ENCODE measurements at places on chromosomes 5 and 9.
A peak's percentile ranks its signal among the peaks of the same experiment; 100 is the strongest.

- H3K4me3 ChIP-seq: no peak overlapping the region
- no peaks in the 10 kb centered on the region for H3K27me3 ChIP-seq
- H3K36me3 ChIP-seq: peaks cover 2% of the 10 kb centered on the region
- no peak overlapping the region for H3K27ac ChIP-seq
- DNase-seq: no peak
Observed at GRCh38 chr5:130976493-130976892, 188.6 kb downstream of the HINT1 start.

DNA sequence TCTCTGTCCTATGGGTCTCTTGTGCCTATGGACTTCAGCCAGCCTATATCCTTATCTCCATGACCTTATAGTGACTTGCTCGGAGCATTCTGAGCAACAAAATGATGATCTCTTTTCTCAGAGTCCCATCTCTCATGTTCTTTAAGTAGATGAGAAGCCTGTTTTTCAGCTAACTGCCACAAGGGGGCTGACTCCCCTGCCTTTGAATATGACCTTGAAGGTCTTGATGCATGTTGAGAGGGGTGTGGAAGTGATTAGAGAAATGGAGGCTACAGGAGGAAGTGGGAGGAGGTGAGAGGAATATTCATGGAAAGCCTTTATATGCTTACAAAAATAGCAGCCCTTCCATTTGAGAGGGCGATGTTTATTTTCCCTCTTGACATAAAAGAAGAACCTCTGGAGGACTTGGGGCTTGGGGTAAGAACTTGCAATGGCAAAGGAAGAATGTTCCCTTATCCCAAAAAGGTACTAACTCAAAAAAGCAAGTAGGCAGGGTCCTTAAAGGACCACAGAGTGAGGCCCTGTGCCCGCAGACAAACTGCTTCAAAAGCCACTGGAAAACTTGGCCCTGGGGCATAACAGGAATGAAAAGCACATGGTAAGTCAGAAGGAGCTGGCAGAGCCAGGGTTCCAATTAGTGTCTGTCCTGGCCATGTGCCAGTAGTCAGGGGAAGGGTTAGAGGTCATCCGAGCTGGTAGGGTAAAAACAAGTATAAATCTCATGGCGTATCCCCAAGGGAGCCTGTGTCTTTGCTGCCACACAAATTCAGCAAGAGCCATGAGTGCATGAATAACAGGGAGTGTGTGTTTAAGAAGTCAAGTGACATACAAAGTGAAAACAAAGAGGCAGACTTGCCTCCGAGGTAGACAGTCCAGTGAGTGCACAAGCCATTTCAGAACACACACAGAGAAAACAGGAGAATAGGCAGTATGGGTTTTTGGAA lies 39.1 kb downstream of the FGD3 start:
- H3K4me1 ChIP-seq: peaks cover 83% of the 10 kb centered on the region
- peaks cover 4% of the 10 kb centered on the region for H3K36me3 ChIP-seq
- no peak for DNase-seq

GRCh38 chr5:36060420-36060887 lies 6.2 kb downstream of the UGT3A2 start:
- no peak overlapping the region for H3K4me3 ChIP-seq
- peaks cover 9% of the 10 kb centered on the region for H3K27me3 ChIP-seq
- no peak overlapping the region for H3K27ac ChIP-seq
- DNase-seq: no peak
- H3K36me3 ChIP-seq: no peaks in the 10 kb centered on the region

- no peaks in the 10 kb centered on the region for H3K27me3 ChIP-seq
- H3K4me1 ChIP-seq: no peaks in the 10 kb centered on the region
- no peak overlapping the region for H3K27ac ChIP-seq
- no peak for DNase-seq
Observed at GRCh38 chr9:115649991-115650472, 503.6 kb upstream of the PAPPA start.

- no peak overlapping the region for H3K27ac ChIP-seq
- H3K36me3 ChIP-seq: no peaks in the 10 kb centered on the region
Observed at GRCh38 chr9:86079865-86080469, 19.4 kb downstream of the GOLM1 start.

GRCh38 chr9:135888766-135889394 lies 18.5 kb downstream of the CAMSAP1 start:
- H3K27ac ChIP-seq: peak overlapping the region; percentile 53
- peaks cover 53% of the 10 kb centered on the region for H3K4me1 ChIP-seq
- no peaks in the 10 kb centered on the region for H3K27me3 ChIP-seq
- no peak overlapping the region for H3K4me3 ChIP-seq
- no peaks in the 10 kb centered on the region for H3K36me3 ChIP-seq
- no peak for DNase-seq

- no peak overlapping the region for H3K27ac ChIP-seq
- no peak overlapping the region for H3K4me3 ChIP-seq
Observed at GRCh38 chr5:26681861-26682260, 356.5 kb downstream of the CDH9 start.

DNA sequence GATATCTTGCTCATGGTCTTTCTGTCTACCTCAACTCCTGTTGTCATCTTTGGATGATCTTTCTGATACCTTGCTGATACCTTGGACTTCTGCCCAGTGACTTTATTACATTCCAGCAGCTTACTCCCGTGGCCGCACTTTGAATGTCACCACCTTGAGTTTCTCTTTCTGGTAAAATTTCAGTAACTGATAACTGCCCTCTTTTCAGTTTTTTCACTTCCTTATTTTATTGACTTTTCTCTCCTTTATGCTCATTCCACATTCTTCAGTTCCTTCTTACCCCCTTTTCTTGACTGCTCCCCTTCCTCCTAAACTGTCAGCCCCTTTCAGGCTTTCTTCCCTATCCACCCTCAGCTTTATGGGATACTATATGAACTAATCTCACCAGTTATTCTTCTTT lies 7.0 kb upstream of the FBXO4 start:
- no peak overlapping the region for H3K4me3 ChIP-seq
- peaks cover 6% of the 10 kb centered on the region for H3K4me1 ChIP-seq
- no peak for DNase-seq
- H3K27me3 ChIP-seq: no peaks in the 10 kb centered on the region
- peak overlapping the region; percentile 12 for H3K27ac ChIP-seq
- peaks cover 8% of the 10 kb centered on the region for H3K36me3 ChIP-seq

DNA sequence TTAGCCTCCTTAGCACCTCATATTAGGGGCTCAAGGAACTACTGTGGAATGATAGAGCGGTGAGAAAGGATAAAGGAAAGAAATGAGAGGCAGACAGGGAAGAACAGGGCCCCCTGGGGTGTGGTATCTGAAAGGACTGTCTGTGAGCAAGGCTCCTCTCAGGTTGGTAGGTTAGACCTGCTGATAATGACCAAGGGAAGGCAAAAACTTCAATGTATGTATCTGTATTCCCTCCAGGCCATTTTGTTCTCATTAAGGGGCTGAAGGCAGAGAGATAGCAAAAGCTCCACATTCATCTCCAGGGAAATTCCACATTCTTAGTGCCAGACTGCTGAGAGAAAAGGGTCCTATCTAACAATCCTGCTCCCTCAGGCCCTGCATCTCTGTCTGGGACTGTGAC lies 28.6 kb downstream of the TRIM32 start:
- H3K27ac ChIP-seq: no peak overlapping the region
- no peaks in the 10 kb centered on the region for H3K36me3 ChIP-seq
- H3K27me3 ChIP-seq: peaks cover 7% of the 10 kb centered on the region
- H3K4me3 ChIP-seq: no peak overlapping the region
- H3K4me1 ChIP-seq: no peaks in the 10 kb centered on the region

DNA sequence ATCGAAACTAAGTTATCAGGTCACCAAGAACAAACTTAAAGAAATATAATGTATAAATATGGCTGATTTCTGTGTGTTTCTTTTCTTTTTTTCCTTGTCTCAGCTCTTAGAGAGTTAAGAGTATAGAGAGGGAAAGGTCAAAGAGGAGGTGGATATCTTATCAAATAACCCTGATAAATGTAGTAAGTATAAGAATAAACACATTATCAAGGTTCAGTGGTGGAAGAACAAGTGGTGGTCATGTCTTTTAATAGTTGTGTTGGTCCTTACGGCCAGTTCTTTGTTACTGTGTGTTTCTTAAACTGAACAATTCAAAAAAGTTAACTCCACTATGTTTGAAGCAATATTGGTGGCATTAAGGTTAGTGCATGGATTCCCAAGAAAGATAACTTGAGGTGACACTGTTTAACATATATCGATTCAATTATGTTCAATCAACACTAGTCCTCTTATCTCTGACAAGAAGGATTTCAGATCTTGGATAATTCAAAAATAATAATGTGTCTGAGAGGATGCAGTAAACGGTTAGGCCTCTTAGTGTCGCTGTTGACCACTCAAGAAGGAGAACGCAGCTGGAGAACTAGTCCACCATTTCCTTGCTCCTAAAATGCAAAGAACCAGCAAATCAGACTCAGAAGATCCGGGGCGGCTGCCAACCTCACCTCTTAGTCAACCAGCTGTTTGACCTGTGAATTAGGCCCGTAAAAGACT lies at the start of gene PCDHGA3:
PCDHGA3 (plus strand) TSS at position 588 of the 711 bp plus-strand sequence. CDS start 205 bp downstream, outside the sequence.
- peaks cover 64% of the 10 kb centered on the region for H3K27me3 ChIP-seq
- H3K36me3 ChIP-seq: peaks cover 66% of the 10 kb centered on the region
- no peaks in the 10 kb centered on the region for H3K4me1 ChIP-seq
- no peak for DNase-seq

DNA sequence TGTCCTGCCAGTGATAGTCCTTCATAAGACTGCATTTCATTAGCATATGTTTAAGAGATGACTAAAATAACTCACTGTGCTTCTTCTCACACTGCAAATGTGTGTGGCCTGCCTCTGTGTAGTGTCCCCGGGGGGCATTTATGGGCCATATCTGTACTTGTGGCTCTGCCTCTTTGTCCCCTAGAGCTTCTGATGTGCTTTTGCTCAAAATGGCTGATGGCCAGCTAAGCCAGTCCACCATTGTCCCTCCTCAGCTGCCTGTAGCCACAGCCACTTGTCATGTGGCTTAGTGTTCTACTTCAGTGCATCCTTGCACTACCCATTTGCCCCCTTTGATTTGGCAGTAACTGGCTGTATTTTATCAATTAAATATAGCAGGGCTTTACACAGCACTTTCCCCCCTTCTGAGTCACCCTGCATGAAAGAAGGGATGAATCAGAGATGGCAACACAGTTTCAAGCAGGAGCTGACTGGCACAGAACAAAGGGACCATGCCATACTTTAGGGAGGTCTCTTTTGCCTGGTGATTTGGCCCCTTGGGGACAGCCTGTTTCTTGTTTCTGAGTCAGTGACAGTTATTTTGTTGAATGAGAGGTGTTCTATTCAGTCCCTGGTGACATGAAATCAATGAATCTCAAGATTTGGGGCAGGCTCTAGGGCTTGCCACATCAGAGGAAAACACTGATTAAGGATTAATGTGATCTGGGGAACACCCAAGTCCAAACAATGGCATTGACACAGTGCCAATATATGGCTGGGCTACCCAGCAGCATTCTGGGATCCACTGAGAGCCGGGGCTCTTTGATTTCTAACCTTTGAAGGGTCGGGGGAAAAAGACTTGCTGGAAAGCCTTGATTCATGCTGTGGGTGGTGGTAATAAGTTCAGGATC lies 245.5 kb downstream of the SMARCA2 start:
- peaks cover 8% of the 10 kb centered on the region for H3K27me3 ChIP-seq
- no peak overlapping the region for H3K27ac ChIP-seq
- no peak overlapping the region for H3K4me3 ChIP-seq

- DNase-seq: no peak
- no peaks in the 10 kb centered on the region for H3K36me3 ChIP-seq
- no peak overlapping the region for H3K27ac ChIP-seq
- H3K4me3 ChIP-seq: no peak overlapping the region
Observed at GRCh38 chr5:173554989-173555705, 61.3 kb downstream of the BOD1 start.

GRCh38 chr9:34986540-34987047 lies 3.0 kb upstream of the DNAJB5 start:
- H3K27me3 ChIP-seq: no peaks in the 10 kb centered on the region
- H3K27ac ChIP-seq: peak overlapping the region; percentile 83
- H3K4me1 ChIP-seq: peaks cover 90% of the 10 kb centered on the region
- H3K4me3 ChIP-seq: peak overlapping the region; percentile 39
- H3K36me3 ChIP-seq: no peaks in the 10 kb centered on the region

GRCh38 chr9:134689321-134690181 lies 47.9 kb downstream of the COL5A1 start:
- H3K36me3 ChIP-seq: no peaks in the 10 kb centered on the region
- peaks cover 10% of the 10 kb centered on the region for H3K4me1 ChIP-seq
- H3K27ac ChIP-seq: no peak overlapping the region
- no peak overlapping the region for H3K4me3 ChIP-seq

DNA sequence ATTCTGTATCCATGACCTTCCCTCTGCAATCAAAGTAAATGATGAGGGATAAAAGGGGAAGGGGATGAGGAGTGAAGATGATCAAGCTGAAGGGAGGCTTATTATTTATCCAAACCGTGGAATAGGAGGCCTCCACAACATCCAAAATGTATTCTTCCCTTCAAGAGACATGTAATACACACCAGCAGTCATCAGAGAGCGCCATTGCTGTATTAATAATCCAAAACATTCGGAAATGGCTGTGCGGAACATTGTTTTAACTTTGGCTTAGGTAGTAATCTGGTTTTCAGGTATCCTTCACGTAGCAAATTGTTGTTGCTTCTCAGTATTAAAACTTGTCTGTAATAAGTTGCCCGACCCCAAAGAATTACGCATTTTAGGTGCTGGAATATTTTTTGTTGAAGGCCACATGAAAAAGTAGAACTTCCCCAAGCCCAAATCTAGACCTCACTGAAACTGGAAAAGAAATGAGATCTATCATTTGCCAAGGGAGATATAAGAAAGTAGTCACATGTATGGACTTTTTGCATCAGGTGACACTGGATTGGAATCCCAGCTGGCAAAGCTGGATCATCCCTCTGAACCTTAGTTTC lies 2.6 kb upstream of the BOD1 start:
- no peaks in the 10 kb centered on the region for H3K36me3 ChIP-seq
- no peak overlapping the region for H3K27ac ChIP-seq
- peaks cover 25% of the 10 kb centered on the region for H3K4me1 ChIP-seq
- H3K27me3 ChIP-seq: no peaks in the 10 kb centered on the region
- peak; percentile 28 for DNase-seq
- H3K4me3 ChIP-seq: no peak overlapping the region

GRCh38 chr5:143882520-143882919 lies 70.6 kb downstream of the HMHB1 start:
- H3K36me3 ChIP-seq: no peaks in the 10 kb centered on the region
- no peak overlapping the region for H3K27ac ChIP-seq
- H3K4me3 ChIP-seq: no peak overlapping the region

DNA sequence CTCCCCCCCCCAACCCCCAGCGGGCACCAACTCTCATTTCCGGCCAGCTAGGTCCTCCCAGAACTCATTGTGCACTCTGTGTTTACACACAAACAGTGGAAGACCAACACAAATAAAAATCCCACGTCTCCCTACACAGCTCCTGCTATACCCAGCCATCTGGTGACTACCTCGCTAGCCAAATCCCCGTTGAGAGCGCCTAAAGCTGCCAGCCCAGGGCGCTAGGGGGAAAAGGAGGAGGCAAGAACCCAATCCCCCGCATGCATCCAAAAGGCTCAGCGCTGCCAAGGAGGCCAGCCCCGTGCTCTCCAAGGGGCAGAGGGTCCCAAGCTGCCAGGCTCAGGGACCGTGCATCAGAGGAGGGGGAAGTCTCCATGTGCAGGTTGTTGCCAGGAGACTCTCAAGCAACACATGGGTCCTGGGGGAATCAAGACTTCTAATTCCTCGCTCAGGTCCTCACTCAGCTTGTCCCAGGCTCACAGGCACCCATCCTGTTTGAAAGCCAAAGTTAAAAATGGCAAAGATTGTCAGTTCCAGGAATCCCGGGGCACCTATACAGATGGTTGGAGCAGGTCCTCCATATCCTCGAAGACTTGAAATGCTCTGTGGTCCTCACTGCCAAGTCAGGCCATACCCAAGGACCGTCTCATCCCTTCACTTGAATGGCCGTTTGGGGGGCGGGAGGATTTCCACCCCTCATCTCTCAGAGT lies 2.7 kb downstream of the ASTN2 start:
- peaks cover 42% of the 10 kb centered on the region for H3K27me3 ChIP-seq
- H3K4me1 ChIP-seq: no peaks in the 10 kb centered on the region
- no peak overlapping the region for H3K27ac ChIP-seq

GRCh38 chr5:32027717-32028458 lies 146.2 kb downstream of the GOLPH3 start:
- no peak overlapping the region for H3K4me3 ChIP-seq
- H3K4me1 ChIP-seq: peaks cover 16% of the 10 kb centered on the region
- no peaks in the 10 kb centered on the region for H3K27me3 ChIP-seq
- no peak for DNase-seq

Measured in naive thymus-derived CD8-positive, alpha-beta T cell (primary cell).